ENCODE measurements at places on chromosomes 5 and 9.

DNA sequence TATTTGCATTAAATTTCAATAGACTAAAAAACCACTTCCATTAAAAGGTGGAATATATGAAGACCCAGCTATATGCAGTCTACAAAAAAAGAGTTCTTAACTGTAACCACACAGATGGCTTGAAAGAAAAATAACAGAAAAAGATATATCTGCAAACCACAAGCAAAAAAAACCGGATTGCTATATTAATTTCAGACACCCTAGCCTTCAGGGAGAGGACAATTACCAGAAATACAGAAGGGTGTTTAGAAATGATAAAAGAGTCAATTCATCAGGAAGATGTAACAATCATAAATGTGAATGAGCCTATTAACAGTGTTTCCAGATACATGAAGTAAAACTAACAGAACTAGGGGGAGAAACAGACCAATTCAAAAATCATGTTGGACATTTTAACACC is 56.9 kb upstream of the SMIM23 start:
- no peak for DNase-seq

DNA sequence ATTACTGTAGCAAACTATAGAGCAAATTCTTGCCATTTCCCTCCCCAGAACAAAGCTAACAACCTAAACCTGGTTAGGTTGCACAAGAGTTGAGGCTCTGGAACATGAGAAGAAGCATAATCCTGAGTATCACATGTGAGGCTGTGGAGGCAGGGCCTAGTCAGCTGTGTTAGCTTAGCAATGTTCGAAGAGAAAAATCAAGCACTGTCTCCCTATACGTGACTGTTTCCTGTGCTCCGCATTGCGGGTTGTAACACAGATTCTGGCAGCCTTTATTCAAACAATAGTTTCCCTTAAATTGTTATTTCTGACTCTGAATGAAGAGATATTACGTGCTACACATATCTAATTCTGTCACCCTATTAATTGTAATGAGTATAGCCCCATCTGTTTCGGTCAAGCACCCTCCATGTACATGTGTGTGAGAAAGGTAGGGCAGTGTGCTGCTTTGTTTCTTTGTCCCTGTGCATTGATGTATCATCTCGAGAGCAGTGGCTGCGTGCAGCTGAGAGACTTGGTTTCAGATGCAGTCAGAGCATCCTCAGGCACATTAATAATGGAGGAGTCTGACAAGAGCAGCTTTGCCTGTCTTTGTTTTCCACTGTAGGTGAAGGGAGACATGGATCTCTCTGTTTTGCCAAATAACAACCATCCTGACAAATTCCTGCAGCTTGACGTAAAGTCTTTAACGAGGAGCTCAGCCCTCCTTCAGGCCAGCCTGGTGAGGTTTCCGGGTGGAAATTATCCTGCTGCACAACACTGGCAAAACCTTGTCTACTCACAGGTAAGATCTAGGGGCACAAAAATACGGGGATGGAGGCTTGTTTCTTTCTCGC is at the start of gene MINAR2:
Gene MINAR2 (plus strand): TSS at position 523 of the 836 bp plus-strand sequence. CDS start 97 bp downstream, at position 620.
- DNase-seq = no peak

DNA sequence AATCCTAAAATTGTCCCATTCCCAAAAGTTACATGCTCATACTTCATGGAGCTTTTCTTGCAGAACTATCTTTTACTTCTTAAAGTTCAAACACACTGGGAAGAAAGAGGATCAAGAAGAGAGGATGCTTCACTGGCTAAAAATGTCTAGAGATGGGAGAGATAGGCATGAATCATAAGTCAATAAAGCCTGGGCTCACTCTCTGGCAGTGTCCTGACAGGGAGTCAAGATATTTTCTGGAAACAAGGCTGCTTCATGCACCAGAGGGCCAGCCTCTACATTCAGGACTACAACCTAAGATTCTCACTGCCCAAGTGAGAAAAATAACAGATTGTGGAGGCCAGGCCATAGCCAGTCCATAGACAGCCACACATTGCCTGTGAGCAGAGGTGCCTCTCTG is 1358.4 kb downstream of the EFNA5 start:
- DNase-seq = peak; percentile 6

DNA sequence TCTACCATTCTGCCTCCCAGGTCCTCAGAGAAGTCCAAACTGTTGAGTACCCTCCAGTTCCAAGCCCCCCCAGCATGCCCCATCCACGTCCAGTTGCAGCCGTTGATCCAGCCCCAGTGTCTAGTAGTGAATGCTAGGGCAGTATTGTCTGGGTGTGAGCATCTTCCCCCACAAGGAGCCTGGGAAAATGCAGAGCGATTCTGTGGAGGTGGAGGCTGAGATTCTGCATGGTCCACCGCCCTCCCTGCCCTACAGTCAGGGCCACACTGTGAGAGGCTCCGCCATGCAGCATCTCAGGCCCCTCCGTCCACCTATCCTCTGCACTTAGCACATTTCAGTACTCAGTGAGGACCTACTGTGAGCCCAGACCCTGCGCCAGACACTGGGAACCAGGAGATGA is 135.9 kb downstream of the GABBR2 start:
- no peak for DNase-seq

DNA sequence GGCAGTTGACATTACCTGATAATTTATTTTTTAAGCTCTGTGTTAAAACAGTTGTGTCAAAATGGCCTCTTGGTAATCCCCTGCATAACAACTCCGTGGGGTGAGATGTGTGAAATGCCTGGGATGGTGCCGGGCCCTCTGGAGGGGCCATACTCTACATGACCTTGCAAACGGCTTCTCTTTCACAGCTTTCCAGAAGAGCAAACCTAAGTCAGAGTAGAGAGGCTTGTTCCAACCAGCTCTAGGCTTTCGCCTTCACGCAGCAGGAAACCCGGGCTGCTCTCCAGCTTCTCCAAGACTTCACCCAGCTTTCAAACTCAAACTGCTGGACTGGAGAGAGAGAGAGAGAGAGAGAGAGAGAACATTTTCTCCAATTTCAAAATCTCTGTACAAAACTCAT is 120.1 kb downstream of the SNX18 start:
- DNase-seq = no peak

GRCh38 chr5:177099422-177100093 is 12.8 kb downstream of the FGFR4 start:
- DNase-seq = peak; percentile 89

DNA sequence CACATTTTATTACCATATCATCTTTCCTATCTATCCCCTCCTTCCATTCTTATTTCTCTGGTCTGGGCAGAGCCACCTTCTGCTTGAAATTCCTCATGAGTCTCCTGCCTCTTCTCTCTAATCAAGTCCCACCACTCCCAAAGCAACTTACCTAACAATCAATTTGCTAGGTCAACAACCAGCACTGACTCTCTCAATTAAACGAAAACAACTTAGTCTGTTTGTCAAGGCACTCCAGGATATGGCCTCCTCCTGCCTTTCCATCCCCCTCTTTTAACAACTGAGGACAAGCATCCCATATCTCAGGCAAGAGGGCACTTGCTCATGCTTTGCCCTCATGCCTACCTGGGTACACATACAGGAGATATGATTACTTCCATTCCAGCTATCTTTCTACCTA is 47.4 kb downstream of the HCN1 start:
- no peak for DNase-seq

- peak; percentile 12 for DNase-seq
Measured at GRCh38 chr9:120324996-120325642, 254.8 kb downstream of the CDK5RAP2 start.

- peak; percentile 19 for DNase-seq
Measured at GRCh38 chr5:107539726-107540330, 130.9 kb downstream of the EFNA5 start.

DNA sequence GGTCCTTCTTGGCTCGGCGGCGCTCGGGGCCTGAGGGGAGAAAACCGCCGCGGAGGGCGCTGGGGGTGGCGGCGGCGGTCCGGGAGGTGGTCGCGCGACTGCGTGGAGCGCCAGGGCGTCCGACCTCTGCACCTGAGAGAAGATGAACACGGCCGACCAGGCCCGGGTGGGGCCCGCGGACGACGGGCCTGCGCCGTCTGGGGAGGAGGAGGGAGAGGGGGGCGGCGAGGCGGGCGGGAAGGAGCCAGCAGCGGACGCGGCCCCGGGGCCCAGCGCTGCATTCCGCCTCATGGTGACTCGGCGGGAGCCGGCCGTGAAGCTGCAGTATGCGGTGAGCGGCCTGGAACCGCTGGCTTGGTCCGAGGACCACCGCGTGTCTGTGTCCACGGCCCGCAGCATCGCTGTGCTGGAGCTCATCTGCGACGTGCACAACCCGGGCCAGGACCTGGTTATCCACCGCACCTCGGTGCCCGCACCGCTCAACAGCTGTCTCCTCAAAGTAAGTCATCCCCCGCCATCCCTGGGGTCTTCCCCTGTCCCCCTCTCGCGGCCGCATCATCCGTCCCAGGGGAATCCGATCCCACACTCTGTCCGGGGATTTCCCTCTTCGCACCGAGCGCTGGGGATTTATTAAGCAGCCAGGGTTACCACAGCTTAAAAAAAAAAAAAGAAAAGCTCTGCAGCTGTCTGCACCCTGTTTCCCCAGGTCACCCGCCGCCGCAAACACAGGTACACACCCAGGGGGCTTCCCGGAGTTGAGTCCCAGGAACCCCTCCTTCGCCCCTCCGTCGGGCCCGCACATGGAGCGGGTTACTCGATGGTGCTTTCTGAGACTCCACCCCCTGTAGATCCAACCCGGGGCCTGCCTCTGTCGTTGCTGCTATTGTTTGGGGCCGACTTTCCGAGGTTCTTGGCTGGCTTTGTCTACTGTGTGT is at the start of gene GTF3C4:
Gene GTF3C4 (plus strand): TSS at position 8 of the 935 bp plus-strand sequence. CDS start 135 bp downstream, at position 143.
- DNase-seq = peak; percentile 79

DNA sequence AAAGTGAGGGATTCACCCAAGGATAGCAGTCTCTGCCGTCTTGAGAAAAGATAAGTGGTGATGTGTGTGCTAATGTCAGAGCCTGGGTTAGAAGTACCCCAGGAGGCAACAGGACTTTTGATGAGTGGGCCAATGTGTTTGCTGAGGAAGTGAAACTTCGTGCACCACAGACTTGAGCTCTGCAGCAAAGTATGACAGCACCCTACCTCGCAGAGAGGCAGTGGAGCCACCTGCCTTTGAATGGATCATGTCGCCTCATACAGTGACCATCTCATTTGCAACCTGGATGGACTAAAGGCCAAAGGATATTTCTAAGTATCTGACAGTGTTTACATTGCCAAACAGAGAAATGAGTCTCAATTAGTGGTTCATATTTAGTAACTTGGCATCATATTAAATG is 593.9 kb upstream of the GRAMD2B start:
- DNase-seq = no peak

DNA sequence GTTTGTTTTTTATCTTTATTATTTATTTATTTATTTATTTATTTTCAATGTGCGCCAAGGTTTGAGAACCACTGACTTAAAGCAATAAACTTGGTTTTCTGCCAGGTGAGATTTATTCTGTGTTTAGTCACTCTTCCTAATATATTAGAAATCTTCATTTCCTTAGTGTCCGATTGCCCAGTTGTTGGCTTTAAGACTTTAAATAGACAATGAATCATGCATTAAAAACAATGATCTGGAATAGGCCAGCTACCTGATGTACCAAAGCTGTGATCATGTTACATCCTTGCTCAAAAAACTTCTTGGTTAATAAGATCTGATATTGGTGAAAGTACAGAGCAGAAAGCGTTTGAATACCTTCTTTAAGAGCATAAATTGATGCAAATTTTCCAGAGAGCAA is 52.1 kb upstream of the ERBIN start:
- DNase-seq = no peak

DNA sequence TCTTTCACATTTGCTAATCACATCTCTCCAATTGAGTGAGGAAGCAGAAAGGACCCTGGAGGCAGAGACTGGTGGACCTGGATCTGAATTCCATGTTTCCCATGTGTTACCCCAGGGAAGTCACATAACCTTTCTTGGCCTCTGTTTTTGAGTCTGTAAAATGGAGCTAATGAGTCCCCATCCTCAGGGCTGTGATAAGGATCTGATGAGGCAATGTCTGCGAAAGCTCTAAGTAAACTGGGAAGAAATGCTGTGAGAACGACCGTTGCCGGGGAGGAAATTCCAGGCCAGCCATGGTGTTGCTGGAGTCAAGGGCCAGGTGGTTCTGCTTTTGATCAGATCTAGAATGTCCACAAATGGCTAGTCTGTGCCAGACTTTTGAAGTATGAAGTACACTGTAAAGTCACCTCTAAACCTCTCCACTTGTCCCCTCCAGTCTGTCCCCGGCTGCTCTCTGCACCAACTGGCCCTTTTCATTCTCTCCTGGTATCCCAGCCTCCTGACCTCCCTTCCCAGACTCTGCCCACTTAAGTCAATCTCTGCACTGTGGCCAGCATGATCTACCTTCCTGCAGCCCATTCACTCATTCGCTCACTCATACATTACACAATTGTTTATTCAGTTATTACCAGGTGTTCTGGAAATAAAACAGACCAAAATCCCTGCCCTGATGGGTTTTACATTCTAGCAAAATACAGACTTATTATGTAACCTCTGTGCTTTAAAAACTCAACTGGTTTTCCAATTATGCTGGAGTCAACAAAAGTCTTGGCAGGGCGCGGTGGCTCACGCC is 32.5 kb upstream of the N4BP3 start:
- no peak for DNase-seq

- no peak for DNase-seq
Measured at GRCh38 chr9:133640580-133641395, 4.6 kb downstream of the DBH start.

DNA sequence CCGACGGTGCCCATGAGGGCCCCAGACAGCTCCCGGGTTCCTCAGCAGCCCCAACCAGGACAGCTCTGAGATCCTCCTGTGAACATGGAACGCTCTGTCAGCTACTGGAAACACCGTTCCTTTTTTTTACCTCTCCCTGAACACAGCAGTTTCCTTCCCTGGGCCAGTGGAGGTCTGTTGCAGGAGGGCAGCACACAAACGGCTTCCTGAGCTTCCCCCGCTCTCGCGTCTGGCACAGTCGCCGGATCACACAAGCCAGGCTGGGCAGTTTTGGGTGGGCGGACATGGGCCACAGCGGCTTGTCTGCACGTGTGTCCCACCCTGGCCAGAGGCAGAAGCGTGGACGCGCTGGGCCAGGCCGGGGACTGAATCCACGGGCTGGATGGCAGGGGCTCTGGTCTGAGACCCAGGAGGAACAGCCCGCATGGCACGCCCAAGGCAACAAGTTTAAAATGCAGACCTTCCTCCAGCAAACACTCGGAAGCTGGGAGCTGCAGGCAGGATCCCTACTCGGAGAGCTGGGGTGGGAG is 106.8 kb upstream of the SARDH start:
- no peak for DNase-seq

GRCh38 chr5:71887680-71888079 is 168.6 kb downstream of the CARTPT start:
- DNase-seq = peak; percentile 83

GRCh38 chr9:76662476-76663281 is 101.6 kb upstream of the PCA3 start:
- DNase-seq = peak; percentile 52

Measured in DMS53 (cell line).